ENCODE measurements at places on chromosomes 11 and 22.

DNA sequence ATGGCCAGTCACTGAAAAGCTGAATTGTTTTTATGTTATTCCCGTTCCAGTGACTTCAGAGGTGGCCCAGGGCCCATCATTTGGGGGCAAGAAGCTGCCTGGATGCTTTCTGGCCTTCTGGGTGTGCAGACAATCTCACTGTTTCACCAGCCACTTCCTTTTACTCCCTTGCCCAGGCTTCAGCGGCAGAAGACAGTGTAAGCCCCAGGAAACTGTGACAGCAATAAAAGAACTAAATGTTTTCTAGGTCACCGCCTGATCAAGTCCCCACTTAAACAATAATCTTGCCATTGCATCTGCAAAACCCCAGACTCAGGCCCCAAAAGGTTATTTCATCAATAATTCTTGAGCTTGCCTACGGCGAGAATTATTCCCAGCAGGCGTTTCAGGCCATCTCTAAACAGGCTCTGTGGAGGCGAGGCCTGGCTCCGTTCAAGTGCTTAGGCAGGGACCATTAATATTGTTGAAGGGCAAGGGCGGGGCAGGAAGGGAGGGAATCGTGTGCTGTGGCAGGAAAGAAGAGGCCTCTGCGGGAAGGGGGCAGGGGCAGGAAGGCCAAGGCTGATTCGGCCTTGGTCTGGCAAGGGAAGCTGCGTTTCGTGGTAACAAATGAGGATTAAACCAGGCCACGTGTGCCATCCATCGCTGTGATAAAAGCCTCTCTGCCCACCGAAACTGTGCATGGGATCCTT is 252.3 kb downstream of the KIRREL3 start:
- DNase-seq = no peak

DNA sequence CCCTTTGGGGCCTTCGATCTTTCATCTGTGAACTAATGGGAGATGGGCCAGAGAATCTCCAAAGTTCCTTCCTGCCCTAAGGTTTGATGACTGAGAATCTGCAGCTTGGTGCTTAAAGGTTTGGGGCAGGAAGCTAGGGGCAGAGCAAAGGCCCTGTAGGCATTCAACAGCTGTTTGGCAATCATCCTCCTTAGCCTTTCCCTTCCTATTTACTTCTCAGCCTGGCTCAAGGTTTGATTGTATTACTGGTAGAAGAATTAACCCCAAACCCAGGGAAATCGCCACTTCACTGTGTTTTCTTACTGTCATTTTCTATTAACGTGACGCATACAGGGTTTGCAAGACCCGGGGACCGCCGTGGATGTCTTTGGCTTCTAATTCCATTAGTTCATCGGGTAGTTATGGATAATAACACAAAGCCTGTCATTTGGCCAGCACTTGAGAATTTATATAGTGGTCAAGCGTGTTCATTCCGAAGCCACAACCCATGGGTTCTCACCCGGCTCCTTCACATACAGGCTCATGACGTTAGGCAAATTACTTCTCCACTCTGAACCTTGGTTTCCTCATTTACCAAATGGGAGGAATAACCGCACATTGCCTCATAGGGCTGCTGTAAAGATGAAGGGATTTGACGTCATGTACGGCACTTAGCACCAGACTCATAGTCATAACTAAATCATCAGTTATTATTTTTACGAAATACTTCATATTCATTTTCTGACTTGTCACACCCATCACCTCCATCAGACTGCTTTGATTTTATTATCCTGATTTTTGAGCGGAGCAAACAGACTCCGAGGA is 158.1 kb downstream of the FBXO7 start:
- DNase-seq = no peak

DNA sequence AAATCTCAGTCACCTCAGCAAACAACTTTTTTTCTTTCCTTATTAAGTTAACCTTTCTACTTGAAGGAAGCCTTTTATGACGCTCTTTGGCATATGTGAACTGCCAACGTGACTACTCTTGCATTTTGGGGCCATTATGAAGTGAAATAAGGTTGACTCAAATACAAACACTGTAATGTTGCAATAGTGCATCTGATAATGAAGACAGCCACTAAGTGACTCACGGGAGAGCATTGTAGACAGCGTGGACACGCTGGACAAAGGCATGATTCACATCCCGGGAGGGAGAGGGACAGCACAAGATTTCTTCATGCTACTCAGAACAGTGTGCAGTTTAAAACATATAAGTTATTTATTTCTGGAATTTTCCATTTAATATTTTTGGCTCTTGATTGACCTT is 560.8 kb downstream of the ETS1 start:
- DNase-seq = no peak

GRCh38 chr11:85918910-85919794 is 64.0 kb downstream of the CCDC83 start:
- DNase-seq = no peak

DNA sequence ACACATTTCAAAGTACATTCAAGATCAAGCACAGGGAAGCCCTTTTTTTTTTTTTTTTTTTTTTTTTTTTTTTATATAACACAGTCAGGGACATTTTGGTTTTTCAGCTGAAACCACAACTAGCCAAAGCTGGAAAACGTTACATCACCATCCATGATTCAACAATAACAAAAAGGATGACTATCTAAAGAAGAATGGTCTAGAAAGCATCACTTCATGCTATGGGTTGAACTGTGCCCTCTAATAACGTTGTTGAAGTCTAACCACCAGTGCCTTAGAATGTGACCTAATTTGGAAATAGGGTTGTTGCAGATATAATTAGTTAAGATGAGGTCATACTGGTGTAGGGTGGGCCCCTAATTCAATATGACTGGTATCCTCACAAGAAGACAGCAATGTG is 46.6 kb downstream of the MTMR2 start:
- no peak for DNase-seq

DNA sequence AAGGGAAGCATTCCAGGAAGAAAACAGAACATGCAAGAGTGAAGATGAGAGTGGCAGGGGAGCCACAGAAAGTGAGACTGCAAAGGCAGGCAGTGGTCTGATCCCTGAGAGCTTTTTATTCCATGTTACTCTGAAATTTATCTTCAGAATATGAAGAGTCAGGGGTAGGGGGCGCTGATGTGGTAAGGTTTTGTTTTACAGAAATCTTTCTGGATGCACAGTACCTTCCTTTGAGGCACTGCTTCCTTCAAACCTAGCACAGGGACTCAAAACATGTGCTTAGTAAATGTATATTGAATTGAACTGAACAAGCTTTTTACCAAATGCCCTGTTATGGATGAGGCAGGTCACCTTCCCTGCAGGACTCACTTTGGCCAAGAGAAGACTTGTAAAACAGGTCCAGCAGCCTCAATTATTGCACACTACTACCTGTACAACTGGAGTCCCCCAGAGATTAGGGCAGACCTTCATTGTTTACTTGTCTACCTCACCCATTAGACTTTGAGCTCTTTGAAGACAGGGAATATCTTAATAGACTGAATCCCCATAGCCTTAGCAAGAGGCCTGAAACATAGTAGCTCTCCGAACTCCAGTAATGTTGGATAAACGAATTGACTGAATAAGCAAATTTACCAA is 2.2 kb downstream of the PAK1 start:
- no peak for DNase-seq

GRCh38 chr11:10970926-10971325 is 113.1 kb upstream of the ZBED5 start:
- DNase-seq = no peak

- no peak for DNase-seq
Observed at GRCh38 chr11:62046568-62047100, 77.2 kb upstream of the INCENP start.

GRCh38 chr11:119518746-119519730 is 96.1 kb upstream of the THY1 start:
- DNase-seq = no peak

DNA sequence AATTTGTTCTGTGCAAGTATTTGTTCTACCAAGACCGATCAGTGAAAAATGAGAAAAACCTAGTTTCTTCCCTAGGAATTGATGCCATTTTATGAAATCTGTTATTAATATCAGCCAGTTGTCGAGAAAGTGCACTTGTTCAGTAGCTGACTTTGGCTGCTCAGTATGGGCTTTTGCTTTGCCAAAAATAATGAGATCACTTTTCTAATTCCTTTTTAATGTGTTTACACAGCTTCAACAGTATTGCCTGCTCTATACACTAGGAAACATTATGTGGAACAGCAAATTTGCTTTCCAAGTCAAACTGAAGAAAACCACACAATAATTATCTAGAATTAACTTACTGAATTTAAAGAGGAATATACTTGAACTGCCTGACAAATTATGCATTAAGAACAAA is 34.4 kb downstream of the SCUBE2 start:
- DNase-seq = no peak

- no peak for DNase-seq
Observed at GRCh38 chr11:62124186-62125113, 639 bp downstream of the INCENP start.

- DNase-seq = no peak
Observed at GRCh38 chr11:121291896-121292494, 576 bp upstream of the SC5D start.

All from stimulated activated CD4-positive, alpha-beta T cell treated with anti-CD3 and anti-CD28 coated beads, Interleukin-4, amount 100 ng/mL, for 1 hour (primary cell).